ENCODE measurements at places on chromosomes 1 and 21.

DNA sequence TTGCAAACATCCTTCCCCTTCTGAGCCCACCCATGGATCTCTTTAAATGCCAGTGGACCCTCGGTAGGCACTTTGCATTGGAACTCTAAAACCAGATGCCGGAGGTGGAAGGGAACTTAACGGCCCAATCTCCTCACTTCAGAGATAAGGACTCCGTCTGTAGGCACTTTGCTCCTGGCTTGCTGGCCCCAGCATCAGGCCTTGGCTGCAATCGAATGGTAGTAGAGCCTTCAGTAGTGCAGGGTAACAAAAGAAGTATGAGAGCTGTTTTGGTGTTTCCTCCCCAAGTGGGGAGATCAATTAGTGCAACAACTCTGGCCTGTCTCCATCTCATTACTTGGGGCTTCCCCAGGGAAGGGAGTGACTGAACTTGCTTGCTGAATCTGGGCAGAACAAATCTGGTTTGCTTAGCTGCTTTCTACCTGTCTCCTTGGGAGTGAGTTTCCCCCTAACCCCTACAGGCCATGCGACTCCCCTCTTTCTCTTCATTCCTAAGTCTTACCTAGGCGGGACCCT lies 70.8 kb downstream of the TENT5C start:
- DNase-seq = peak; percentile 71

DNA sequence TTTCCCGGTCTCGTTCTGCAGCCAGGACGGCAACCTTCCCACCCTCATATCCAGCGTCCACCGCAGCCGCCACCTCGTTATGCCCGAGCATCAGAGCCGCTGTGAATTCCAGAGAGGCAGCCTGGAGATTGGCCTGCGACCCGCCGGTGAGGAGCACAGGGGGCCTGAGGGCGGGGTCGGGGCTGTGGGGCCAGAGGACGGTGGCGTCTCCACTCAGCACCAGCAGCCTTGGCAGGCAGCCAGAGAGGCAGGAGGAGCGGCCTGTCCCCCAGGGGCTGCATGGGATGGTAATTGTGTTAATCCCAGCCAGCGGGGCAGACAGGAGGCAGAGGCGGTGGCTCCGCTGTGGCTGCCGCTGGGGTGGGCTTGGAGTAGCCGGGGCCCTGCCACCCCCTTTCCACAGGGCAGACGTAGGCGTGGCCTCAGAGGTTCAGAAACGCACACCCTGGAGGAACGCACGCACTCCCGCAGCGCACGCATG lies 12.1 kb downstream of the SAMD11 start:
- no peak for DNase-seq

DNA sequence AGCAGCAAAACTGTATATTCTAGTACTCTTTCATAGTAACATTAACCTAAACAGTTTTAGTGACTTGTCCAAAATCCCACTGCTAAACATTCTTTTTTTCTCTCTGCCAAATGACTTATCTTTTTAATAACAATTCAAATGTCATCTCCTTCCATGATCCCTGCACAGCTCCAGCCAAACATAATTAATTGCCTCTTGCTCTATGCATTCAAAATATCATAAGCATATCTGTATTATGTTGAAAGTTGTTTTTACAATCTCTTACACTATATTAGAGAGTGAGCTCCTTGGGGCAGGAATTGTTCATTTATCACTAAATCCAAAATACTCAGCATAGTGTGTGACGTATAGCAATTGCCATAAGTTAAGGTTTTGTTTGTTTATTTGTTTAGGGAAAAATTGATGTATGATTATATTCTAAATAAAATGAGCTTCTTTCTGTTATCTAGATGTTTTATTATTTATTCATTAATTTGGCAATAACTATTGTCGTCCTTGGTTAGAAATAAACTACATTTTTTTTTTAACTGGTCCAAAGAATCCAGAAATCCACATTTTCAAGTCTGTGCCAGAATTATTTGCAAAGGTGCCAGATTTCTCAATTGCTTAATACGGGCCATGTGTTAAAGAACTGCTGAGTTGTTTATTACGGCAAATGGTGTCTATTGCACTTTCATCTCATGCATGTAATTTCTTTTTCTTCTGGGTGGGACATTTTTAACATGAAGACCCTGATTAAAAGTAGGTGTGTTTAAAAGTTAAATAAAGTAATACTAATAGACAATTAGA lies 577.2 kb upstream of the ZRANB2 start:
- no peak for DNase-seq

GRCh38 chr1:16324456-16324890 lies 27.8 kb downstream of the FBXO42 start:
- no peak for DNase-seq

DNA sequence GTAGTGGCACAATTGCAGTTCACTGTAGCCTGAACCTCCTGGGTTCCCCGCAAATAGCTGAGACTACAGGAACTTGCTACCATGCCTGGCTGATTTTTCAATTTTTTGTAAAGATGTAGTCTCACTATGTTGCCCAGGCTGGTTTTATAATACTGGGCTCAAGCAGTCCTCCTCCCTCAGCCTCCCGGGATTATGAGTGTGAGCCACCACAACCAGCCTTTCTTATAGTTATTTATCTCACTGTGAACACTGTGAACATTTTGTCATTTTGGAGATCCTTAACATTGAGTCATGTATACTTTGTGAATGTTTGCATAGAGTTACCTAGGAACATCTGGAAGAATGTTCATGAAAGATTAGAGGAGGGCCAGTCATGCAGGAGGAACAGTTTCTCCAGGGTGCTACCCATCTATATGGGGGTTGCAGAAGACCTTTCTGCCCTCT lies 127.1 kb upstream of the CACYBP start:
- DNase-seq = no peak

- DNase-seq = no peak
These were observed 40.8 kb upstream of the C1orf174 start for GRCh38 chr1:3940754-3941345.

DNA sequence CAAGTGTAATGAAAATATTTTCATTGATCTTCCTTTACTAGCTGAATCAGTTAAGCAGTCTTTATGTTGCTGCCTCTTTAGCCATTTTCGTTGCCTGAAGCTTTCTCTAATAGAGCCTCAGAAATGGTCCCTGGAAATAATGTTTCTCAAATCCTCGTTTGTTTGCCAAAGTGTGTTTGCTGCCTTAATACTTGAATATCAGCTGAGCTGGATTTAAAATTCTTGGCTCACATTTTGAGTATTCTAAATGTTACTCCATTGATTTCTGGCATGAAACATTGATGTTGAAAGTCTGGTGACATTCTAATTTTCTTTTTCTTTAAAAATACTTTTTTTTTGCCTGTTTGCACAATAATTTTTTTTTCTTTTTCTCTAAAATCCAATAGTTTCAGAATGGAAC lies 84.6 kb upstream of the SERBP1 start:
- DNase-seq = no peak

DNA sequence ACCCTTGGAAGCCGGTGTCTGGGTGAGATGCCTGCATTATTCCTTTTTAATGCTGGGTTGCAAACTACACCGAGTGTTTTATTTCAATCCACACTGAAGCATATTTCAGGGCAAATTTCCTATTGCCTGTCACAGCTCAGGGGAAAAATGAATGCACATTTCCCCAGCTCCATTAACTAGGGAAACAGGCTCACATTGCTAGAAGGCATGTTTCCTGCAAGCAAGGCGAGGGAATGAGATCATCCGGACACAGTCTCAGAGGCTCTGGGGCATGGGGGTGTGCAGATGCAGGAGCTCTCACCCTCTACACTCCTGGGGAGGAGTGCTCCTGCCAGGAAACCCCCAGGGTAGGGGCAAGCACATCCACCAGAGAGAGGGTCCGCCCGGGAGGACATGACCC lies 24.6 kb downstream of the SYT2 start:
- DNase-seq = no peak

- DNase-seq = peak; percentile 28
These were observed 94.3 kb upstream of the EDN2 start for GRCh38 chr1:41578712-41579335.

- no peak for DNase-seq
These were observed 125.6 kb downstream of the ETS2 start for GRCh38 chr21:38931291-38931690.

DNA sequence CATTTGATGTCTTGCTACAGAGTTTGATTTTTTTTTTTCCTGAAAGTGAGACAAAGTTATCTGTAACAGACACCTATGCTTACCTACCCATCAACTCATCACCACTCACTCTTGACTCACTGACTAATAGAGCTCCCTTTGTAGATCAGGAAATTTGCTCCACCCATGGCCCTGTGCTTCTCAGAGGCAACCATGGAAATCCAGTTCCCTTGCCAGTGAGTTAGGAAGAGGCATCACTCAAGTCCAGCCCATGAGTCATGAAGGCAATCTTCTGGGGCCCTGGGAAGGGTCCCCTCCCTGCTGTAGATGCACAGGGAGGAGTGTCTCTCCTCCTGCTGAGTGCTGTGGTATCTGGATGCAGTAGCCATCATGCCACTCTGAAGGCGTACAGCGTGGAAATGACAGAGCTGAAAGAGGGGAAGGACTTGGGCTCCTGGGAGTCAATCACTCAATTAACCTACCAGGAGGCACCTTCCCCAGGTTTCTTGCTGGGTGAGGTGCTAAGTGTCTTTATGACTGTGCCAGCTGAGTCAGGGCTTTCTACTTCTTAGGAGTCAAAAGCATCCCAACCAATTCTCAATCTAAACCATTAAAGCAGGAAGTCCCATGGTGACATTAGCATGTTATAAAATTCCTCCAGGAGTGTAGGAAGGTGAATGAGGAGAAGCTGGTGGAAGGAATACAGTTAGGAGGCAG lies 56.1 kb downstream of the DNTTIP2 start:
- DNase-seq = no peak

- no peak for DNase-seq
These were observed 5.8 kb downstream of the MAGI3 start for GRCh38 chr1:113396102-113396501.

GRCh38 chr1:230368871-230369270 lies 57.3 kb downstream of the PGBD5 start:
- no peak for DNase-seq

DNA sequence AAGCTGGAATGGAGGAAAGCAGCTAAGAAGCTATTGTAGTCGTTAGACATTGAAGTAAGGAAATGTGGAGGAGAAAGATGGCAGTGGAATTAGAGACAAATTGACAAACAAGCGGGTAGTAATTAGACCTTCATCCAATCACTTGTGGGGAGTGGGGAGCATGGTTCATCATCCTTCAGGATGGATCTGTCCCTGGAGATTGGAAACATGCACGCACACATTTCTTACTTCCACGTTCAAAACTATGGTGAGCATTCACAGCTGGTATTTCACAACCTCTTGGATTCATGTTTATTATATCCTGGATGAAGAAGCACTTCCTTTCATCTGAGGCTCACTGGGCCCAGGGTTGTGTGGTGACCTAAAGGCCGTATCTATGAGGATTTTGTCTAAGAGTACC lies 188.1 kb downstream of the ST6GALNAC3 start:
- DNase-seq = no peak

DNA sequence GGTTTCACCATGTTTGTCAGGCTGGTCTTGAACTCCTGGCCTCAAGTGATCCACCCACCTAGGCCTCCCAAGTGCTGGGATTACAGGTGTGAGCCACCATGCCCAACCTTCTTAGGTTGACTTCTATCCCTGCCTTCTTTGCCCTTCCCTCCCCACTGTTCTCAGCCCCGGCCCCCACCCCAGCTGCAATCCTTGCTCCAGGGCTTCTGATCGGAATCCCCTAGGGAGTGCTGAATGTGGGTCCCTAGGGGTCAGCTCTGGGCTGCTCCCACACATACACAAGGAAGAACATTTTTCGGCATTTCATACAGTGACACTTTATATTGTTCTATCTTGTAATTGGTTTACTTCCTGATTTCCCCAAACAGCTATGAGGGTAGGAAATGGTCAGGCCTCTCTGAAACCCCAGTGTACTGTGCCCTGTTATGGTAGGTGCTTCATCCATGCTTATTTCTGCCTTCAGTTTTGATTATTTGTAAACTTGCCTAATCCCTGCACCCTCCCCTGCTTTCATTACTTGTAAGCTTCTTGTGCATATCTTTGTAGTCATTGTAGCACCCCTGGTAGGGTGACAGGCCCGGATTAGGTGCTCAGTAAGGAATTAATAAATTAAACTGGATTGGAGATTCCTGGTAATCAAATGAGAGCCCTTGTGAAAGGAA lies 5.8 kb upstream of the SRP9 start:
- no peak for DNase-seq

DNA sequence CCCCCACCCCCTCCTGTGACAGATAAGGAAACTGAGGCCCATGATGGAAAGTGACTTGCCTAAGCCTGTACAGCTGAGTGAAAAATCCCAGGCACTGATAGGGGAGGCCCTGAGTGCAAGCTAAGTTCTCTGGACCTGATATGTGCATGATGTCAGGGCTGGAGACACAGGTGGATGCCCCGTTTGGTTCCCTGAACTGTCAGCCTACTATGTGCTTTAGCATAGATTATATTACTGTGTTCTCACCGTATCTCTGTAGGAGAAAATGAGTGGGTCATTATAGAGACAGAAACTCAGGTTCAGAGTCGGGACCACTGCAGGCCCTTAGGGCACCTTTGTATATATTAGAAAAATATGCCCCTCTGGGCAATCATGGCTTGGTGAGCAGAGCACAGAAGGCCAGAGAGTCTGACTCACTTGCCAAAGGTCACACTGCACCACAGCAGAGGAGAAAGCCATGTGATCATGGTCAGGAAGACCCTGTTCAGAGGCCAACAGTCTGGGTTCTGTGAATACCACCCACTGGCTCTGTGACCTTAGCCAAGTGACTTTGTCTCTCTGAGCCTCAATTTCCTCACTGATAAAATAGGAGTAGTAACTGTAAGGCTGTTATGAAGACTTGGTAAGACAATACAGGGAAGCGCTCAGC lies 145.8 kb upstream of the WNT4 start:
- no peak for DNase-seq

GRCh38 chr1:243713470-243714186 lies 136.4 kb downstream of the AKT3 start:
- no peak for DNase-seq

- DNase-seq = no peak
These were observed 23.1 kb downstream of the MTF2 start for GRCh38 chr1:93102142-93102541.

- DNase-seq = no peak
These were observed 39.3 kb upstream of the C1orf198 start for GRCh38 chr1:230907472-230908205.

DNA sequence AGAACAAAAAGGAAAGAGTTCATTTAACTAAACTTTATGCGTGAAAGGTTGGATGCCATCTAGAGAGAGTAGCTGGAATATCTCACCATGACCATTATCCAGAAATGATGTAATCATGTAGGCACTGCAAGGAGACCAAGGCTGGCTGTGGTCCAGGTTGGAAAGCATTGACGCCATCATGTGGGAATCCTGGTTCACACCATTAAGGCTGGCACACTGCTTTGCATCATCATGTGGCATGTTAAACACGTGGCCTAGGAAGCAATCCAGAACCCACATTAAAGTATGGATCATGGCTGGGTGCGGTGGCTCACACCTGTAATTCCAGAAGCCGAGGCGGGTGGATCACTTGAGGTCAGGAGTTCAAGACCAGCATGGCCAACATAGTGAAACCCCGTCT lies 4.3 kb downstream of the ADAMTS1 start:
- DNase-seq = no peak

DNA sequence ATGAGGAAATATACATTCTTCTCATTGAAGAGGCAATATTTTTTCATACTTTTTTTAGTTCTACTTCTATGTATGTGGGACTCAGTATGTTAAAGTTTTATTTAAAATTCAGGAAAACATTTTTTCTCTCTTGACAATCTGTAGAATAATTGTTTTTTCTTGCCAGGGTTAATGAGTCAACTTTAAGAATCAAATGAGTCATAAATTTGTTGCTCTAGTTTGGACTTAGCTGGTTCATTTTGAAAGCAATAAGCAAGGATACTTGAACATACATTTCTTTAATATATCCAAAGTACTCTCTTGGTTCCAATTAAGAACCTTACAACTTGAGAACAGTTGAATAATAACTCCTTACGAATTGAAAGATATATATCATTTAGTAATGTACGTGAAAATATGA lies 1145.3 kb upstream of the B3GALT2 start:
- DNase-seq = no peak

Data from vagina (tissue), 2 donors.